ENCODE measurements at places on chromosomes 16 and 17. TPM values are rescaled to one million over a fixed set of nuclear protein-coding genes. Genes with fewer than 3 reads are reported as not detected.

RTN4RL1 gene
- 2.5 TPM for polyA plus RNA-seq

ZSWIM7 gene
- polyA plus RNA-seq = 63.5 TPM

GPS1 gene
- 70.7 TPM for polyA plus RNA-seq

CFAP119 gene
- 12.2 TPM for polyA plus RNA-seq
